Transverse colon (tissue), 4 donors: ENCODE measurements at places on chromosomes 11 and 22. TPM values are rescaled to one million over a fixed set of nuclear protein-coding genes. Genes with fewer than 3 reads are reported as not detected.

NARS2 gene
- total RNA-seq: 11.7 TPM

FIBP gene
- total RNA-seq: 82.3 TPM

HBE1 gene
- not detected for total RNA-seq

SPI1 gene
- 7.1 TPM for total RNA-seq

APOL3 gene
- total RNA-seq: 21.0 TPM

TMEM121B gene
- total RNA-seq: under 0.01 TPM

OR52A1 gene
- not detected for total RNA-seq

ALKBH3 gene
- total RNA-seq: 20.2 TPM

UBQLN3 gene
- total RNA-seq: not detected

PRDM11 gene
- 8.7 TPM for total RNA-seq

ANGPTL5 gene
- total RNA-seq: not detected

PANX3 gene
- total RNA-seq: not detected

MIOX gene
- not detected for total RNA-seq

PLEKHA7 gene
- 243 TPM for total RNA-seq

MPEG1 gene
- total RNA-seq: 7.4 TPM

CASP5 gene
- 63.1 TPM for total RNA-seq

MRGPRX3 gene
- not detected for total RNA-seq

RTN4RL2 gene
- total RNA-seq: not detected

CASP4 gene
- total RNA-seq: 86.3 TPM

ELMOD1 gene
- total RNA-seq: not detected

MS4A8 gene
- total RNA-seq: 50.1 TPM

GRCh38 chr11:363948-364761 is 5.1 kb upstream of the B4GALNT4 start:
- peak; percentile 88 for DNase-seq

DNA sequence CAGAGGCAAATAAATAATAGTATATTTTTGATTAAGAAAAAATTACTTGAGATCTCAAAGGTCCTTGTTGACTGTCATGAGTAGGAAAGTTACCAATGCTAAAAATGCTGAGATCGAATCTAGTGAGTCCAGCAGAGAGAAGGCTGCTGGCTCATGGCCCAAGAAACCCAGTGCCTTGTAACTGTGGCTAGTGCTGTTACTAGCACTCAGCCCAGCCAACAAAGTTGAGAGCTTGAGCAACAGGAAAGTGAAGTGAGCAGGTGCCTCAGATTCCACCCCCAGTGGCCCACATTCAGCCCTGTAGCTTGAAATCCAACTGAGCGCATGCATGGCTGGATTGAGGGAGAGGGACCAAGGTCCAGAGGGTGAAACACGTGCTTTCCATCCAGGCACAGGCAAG is 398.2 kb downstream of the SHANK2 start:
- DNase-seq: no peak

DNA sequence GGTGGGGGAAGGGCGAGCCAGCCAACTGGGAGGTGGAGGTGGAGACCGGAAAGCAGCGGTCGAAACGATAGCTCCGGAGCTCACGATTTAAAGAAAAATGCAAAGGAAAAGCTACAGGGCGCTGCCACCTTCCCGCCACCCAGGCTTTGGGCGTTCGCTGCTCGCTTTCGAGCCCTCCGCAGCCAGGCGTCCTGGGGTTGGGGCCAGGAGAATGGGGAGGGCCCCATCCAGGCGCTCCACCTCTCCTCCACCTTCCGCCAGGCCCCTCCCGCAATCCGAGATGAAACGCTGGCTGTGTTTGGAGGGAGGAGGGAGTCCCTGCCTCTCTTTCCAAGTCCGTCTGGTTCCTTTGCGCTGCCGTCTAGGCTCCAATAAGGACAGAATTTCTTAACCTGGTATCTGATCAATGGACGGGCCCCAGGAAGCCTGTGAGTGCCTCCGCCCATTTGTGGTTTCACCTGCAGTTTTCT is 483 bp upstream of the ABTB2 start:
- DNase-seq: peak; percentile 67

DNA sequence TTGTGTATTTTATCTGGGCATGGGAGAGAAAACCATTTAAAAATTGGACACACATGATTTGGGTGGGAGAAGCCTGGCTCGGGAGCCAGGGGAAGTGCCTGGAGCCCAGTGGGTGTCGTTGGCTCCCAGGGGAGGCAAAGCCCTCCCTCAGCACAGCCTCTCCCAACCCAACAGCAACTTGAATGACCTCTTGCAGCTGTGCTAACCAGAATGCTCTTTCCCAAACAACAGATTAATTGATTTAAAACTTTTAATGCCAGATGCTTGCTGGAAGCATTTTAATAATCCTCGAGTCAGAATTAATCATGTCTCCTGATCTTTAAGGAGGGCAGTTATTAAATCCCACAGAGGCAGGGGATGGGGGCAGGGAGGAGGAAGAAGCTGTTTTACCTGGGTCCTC is 401.6 kb downstream of the BUD13 start:
- DNase-seq: no peak

DNA sequence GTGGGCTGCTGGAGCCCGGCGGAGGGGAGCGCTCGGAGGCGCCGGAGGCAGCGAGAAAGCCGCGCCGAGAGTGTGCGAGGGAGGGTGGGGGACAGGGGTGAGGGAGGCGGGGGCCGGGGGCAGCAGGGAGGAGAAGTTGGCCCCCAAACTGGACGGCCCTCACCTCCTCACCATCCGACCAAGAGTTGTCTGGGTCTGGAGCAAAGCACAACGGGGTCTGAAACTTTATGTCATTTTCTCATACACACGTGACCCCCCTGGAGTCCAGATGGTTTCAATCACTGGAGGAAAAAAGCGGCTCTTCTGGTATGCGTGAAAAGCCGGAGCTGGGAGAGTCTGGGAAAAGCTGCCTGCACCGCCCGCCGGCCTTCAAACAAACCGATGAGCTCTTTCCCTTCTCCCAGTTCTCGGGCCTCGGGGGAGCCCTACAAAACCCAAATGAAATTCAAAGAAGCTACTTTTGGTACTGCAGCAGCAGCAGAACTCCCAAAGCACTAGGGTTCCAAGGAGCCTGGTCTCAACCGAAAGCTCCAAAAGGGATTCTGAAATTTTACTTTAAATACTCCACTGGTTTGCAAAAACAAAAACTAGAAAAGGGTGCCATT is 39.7 kb upstream of the AKIP1 start:
- peak; percentile 57 for DNase-seq

- no peak for DNase-seq
Observed at GRCh38 chr11:31711137-31711536, 100.0 kb downstream of the PAX6 start.

GRCh38 chr11:111741751-111742150 is 24.4 kb downstream of the PPP2R1B start:
- DNase-seq: no peak

GRCh38 chr11:103862802-103863174 is 173.7 kb upstream of the DDI1 start:
- DNase-seq: no peak

- peak; percentile 64 for DNase-seq
Observed at GRCh38 chr11:64870893-64871466, 7.4 kb downstream of the EHD1 start.

DNA sequence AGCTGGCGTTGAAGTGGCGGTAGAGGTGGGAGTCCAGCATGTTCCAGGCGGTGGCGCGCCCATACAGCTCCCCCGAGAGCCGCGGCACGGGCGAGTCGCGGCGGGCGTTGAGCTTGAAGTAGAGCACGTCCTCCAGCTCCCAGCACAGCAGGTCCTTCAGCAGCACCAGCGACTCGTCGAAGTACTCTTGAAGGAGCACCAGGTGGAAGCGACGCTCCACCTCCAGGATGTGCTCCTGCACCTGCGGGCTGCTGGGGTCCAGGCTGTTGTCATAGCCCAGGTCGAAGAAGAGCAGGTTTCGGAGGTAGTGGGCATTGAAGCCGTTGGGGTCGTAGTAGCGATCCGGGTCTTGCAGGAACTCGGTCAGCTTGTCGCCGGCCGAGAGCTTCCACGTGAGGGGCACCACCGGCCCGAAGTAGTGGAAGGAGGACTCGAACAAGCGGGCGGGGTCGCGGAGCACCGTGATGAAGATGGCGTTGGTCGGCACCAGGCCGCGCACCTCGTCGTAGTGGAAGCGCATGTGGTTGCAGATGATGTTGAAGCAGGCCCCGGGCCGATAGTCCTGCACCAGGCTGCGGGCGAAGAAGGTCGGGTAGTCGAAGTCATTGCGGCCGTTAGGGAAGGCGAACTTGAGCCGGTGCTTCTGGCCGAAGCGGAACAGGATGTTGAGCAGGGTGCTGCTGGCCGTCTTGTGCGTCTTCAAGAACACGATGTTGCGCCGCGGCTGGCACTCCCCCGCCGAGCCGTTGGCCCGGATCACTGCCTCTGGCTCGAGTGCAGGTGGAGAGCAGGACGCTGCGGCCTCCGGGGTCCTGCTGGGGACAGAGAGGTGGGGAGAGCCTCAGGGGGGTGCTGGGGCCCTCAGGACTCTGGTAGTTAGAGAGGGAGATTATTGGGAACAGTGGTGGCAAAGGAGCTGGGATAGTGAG is 9.0 kb upstream of the SEC14L6 start:
- DNase-seq: no peak

- no peak for DNase-seq
Observed at GRCh38 chr11:44923115-44923514, 27.6 kb downstream of the TP53I11 start.

- no peak for DNase-seq
Observed at GRCh38 chr11:107478922-107479321, 21.3 kb upstream of the CWF19L2 start.

GRCh38 chr11:64654958-64655541 is 64.0 kb downstream of the SLC22A12 start:
- DNase-seq: no peak

- no peak for DNase-seq
Observed at GRCh38 chr11:106815209-106815608, 203.1 kb downstream of the GUCY1A2 start.

- no peak for DNase-seq
Observed at GRCh38 chr11:32288276-32288675, 147.1 kb downstream of the WT1 start.

- DNase-seq: no peak
Observed at GRCh38 chr22:37260155-37260795, 16.2 kb upstream of the RAC2 start.

DNA sequence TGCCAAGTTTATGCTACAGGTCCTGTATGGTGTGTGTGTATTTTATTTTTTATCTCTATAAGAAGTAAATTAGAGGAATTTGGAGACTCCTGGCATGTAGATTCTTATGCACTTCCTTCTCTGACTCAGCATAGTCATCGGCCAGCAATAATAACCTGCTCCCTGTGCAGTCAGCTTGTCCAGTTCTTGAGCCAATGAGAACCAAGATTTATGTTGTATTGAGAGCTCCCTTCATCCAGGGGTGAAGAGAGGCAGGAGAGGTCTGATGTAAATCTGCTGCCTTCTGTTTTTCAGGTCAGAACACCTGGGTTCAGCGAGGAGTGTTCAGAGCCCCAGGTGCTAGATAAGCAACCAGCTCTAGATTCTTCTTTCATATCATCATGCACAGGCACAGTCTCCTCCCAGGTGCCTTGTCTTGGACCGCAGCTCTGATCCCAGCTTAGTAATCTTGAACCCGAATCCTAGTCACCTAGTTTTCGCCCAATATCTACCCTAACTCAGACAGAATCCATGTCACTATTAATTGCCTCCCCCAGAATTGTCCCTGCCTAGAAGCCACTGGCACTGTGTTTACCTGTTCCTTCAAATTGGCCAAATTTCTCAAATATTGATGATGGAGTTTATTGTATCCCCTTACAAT is 328.2 kb upstream of the NCAM1 start:
- no peak for DNase-seq

DNA sequence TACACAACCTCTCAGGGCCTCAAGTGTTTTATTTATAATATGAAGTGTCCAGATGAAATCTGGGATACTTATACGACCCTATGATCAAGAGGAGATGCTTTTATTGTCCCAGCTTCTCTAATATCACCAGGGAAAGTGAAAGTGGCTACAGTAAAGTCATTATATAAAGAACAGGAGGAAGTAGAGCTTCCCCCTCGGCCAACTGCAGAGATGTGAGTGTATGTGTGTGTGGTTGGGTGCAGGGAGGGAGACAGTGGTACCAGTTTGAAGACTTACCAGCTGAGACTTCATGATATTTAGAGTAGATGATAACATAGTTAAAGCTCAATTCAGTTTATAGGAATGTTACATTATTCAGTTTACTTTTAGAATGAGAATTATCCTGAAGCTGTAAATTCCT is 373.6 kb upstream of the DDI1 start:
- DNase-seq: no peak

DNA sequence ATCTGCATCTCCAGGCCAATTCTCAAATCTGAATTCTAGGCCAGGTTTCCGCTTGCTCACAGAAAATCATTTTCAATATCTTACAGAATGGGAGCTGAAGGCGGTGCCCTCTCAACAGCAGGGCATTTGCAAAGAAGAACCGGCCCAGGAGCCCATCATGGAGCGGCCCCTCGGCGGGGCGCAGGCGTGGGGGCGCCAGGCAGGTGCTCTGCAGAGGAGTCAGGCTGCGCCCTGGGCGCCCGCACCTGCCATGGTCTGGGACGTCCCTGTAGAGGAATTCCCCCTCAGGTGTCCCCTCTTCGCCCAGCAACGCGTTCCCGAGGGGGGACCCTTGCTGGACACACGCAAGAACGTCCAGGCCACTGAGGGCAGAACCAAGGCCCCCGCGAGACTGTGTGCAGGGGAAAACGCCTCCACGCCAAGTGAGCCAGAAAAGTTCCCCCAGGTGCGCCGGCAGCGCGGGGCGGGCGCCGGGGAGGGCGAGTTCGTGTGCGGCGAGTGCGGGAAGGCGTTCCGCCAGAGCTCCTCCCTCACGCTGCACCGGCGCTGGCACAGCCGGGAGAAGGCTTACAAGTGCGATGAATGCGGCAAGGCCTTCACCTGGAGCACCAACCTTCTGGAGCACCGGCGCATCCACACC is 11.5 kb downstream of the ZNF74 start:
- no peak for DNase-seq

DNA sequence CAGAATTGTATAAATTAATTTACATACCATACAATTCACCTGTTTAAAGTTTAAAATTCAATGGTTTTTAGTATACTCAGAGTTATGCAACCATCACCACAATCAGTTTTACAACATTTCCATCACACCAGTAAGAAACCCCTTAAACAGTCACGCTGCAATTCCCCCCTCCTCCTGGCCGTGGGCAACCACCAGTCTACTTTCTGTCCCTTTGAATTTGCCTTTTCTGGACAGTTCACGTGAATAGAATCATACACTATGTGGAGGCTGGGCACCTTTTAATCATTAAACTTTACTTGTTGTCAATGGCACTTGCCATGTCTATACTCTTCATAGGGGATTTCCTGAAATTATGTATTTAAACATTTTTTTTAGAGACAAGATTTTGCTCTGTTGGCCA is 20.1 kb upstream of the SWAP70 start:
- DNase-seq: no peak

GRCh38 chr11:64344787-64345186 is 4.8 kb downstream of the CCDC88B start:
- DNase-seq: no peak

- no peak for DNase-seq
Observed at GRCh38 chr11:12142176-12142575, 31.8 kb downstream of the MICAL2 start.

DNA sequence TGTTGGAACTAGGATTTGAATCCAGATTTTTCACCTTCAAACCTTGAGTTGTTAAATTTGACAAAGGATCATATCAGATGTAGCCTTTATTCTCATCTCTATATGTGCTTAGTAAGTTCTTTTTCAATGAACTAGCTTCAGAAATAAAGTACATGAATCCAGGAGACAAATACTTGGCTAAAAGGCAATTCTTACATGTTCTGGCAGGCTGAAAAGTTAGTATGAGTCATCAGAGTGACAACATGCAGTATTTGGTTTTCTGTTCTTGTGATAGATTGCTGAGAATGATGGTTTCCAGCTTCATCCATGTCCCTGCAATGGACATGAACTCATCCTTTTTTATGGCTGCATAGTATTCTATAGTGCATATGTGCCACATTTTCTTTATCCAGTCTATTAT is 40.4 kb downstream of the BBOX1 start:
- DNase-seq: no peak
